ENCODE measurements at places on chromosomes 3 and 15.

DNA sequence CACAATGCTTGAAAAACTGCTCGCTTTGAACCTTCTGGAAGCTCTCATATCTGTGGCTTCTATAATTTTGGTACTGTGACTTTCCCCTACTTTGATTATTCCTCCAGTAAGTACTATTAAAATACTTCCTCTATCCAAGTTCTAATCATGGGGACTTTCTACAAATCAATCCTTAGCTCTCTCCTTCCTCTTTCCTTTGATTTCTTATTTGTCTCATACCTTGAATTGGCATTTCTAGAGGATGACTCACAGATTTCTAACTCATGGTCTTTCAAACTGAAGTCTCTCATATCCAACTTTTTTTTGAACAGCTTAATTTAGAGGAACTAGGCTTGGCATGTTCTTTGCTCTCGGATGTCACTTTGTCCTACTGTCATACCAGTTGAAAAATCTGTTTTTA is 241.8 kb downstream of the TBC1D5 start:
- no peak for DNase-seq

DNA sequence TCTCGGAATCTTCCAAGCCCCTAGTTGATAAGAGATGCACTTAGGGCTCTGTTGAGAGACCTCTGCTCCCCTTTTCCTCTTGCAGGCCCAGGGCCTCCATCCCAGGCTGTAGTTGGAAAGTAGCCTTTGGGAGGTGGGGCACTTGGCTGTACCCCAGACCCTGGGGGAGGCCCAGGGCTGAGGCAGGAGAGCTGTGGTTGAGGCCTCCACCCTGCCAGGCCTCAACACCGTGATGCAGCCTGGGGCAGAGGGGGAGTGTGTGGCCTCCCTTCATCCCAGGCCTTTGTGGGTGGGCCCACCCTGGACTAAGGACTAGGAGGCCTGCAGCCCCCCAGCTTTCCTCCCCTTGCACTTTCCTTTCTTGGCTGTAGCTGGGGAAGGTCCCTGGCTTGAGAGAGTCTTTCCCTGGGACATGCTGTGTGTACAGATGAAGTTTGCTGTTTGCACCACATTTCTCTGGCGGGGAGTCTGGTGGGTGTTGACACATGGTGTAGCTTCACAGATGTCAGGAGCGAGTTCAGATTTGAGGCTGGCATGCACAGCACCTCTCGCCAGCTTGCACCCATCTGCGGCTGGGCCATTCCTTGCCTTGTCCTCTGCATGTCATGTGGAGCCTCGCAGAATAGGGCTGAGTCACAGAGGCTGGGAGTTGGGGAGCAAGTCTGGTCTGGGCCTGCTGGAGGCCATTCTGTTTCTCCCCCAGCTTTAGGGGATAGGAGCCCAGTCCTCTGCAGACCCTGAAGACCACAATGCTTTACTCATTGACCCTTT is 13.7 kb downstream of the PLEKHO2 start:
- DNase-seq = no peak

GRCh38 chr15:90872486-90873184 is 4.2 kb downstream of the FURIN start:
- DNase-seq = no peak

DNA sequence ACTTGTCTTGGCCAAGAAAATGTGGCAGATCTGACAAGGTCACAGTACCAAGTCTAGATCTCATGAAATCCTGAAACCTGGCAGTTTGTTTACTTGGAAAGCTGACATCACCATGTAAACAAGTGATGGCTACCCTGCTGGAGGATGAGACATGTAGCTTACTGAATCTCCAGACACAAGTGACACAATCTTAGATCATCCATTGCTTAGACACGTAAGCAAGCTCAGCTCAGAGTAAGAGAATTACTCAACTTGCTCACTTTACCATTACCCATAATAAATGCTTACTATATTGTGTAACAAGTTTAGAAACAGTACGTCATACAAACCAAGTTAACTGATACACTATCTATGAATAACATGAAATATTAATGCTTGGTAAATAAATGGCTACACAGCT is 263.8 kb downstream of the TBC1D5 start:
- no peak for DNase-seq

DNA sequence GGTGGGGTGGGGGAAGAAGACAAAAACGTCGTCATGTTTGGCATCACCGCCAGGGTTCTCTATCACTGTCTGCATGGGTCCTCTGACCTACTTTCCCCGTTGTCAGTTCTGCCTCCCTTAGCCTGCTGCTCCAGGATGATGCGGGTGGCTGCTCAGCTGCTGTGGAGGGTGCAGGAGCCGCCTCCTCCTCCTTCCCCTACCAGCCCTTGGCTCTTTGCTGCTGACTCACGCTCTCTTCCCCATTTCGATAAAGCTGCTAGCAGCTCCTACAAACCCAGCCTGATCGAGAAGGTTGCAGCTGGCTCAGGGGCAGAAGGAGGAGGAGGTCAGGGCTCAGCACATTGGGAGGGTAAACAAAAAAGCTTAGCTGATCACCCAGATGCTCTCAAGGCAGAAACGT is 49.5 kb upstream of the SEC13 start:
- DNase-seq = no peak

- DNase-seq = no peak
These were observed 81.7 kb downstream of the RYR3 start for GRCh38 chr15:33392453-33392852.

GRCh38 chr15:90807786-90808086 is 60.7 kb upstream of the FURIN start:
- no peak for DNase-seq

DNA sequence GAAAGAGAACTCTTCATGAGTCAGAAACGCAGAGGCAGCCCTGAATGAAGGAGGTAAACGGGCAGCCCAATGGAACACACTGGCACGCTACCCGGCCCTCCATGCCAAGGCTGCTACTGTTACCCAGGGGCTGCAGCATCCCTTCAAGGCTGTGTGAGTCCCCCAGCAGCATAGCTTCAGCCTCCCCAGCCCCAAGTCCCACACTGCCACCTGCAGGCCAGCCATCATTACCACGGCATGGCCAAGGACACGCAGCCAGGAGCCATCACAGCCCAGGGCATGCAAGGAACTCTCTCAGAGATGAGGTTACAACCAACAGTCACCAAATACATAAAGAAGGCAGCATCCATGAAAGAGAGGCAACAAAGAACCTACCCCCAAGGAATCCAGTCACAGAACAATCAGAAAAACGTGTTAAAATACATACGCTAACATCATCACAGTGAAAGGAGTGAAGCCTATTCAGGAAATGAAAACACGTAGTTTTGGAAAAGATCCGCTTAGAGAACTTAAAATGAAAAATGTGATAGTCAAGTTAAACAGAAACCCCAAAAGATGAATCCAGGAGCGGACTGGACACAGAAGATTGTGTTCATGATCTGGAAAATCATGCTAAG is 22.4 kb downstream of the PLA2G4F start:
- peak; percentile 13 for DNase-seq

DNA sequence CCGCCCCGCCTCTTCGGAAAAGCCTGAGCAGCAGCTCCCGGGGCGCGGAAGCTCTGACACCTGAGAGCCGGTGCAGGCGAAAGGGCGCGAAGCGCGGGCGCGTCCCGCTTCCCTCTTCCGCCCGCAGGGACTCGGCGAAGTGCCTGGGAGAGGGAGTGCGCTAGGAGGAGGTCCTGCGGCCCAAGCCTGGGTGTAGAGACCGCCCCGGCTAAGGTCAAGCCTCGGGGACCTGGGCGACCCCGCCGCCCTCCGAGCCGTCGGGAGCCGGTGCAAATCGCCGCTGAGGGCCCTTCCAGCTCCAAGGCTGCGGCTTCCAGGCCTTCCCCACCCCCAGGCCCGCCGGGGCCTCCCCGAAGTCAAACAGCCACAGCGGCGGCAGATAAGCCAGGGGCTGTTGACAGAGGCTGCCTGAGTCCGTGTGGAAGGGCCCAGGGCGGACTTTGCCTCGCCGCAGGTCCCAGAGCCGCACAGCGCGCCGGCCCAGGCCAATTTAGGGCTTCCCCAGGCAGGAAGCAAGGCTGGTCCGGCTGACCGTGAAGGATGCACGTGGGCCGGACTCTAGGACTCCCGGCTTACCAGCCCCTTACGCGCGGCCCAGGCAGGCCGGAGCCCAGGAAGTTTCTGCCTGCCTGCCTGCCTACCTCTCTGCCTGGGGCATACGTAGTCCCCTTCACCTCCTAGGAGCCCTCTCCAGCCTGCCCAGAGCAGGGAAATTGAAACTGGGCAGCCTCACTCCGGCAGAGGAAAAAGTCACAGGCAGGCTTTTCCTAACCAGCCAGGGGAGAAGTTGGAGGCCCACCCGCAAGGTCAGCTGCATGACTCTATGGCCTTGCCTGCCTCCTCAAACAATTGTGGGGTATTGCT is 2.3 kb downstream of the ITPKA start:
- no peak for DNase-seq

DNA sequence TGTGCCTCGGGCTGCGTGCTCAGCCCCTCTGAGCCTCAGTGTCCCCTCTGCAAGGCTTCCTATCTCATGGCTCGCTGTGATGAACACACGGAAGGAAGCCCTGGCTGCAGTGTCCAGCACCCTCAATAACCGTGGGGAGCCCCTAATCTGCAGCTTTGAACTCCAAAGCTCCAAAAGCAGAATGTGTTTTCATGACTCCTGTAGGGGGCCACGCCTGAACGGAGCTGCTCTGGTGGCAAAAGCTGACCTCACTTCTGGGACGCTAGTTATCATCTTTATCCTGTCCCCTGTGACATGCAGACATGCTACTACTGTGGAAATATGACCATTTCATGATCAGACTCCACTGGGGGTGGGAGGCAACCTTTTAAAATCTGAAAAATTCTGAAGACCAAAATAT is 98.8 kb downstream of the SEC22A start:
- DNase-seq = no peak

- no peak for DNase-seq
These were observed 279.1 kb upstream of the IGF1R start for GRCh38 chr15:98369081-98369716.

GRCh38 chr3:128994173-128994512 is 267 bp upstream of the CFAP92 start:
- no peak for DNase-seq

GRCh38 chr15:98142572-98142971 is 182.1 kb downstream of the ARRDC4 start:
- DNase-seq = no peak

DNA sequence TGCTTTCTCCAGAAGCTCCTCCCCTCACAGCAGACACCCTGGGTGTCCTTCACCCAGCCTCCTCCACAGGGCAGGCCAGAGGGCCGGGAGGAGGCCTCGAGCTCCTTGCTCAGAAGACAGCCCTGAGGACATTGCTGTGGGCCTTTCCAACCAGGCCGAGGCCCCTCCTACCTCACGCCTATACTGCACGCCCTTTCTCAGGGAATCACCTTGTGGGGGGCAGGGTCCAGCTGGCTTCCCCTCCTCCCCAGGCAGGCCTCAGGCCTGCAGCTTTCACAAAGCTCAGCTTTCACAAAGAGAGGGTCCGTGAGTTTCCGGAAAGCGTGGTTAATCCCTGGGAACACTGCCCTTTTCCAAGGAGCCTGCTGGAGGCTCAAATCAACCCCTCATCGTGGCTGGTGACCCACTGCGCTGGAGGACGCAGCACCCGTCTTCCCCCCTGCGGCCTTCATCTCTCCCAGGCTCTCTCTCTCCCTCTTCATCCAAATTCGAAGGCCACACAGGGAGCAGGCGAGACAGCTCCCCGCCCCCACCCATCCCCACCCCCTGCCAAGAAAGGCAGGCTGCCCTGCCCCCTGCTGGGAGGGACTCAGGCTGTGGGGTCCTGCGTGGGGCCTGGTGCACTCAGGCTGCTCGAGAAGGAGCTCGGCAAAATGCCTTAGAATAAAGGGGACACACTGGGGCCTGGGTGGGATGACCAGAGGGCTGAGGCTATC is 79.4 kb downstream of the OCA2 start:
- DNase-seq = no peak

DNA sequence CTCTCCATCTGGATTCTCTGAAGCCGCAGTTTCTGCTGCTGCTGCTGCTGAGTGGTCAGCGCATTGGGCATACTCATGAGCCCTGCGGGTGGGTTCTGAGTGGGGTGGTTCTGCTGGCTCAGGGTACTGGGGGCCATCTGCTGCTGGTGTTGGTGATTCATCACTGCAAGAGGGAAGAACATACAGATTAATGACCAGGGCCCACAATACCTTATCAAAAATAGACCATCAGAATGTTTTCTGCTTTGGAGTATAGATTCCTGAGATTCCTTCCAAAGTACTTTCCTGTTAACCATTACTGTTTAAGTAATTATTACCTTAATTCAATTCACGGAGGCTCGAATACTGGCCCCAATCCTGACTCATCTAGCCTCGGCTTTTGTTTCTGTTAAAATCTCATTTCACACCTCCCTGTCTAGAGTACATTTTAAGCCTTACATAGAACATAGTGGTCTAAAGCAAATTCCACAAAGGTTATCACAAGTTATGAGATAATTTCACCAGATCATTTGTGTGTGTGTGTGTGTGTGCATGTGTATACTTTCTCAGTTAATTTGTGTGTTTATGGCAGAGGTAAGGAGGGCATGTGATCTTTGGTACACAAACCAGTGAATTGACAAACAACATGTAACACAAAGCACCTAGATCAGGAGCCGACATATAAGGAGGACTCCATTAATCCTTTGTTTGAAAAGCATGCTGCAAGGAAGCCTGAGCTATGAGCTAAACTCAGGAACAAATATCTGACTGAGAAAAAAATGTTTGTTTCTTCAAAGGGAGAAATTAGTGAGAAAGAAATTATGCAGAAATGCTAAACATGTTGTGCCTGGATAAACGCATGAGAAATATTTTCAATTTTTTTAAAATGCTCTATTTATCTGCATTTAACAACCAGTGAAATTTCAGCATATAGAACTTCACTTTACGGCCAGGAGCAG is 68.1 kb downstream of the TM4SF4 start:
- DNase-seq = no peak

DNA sequence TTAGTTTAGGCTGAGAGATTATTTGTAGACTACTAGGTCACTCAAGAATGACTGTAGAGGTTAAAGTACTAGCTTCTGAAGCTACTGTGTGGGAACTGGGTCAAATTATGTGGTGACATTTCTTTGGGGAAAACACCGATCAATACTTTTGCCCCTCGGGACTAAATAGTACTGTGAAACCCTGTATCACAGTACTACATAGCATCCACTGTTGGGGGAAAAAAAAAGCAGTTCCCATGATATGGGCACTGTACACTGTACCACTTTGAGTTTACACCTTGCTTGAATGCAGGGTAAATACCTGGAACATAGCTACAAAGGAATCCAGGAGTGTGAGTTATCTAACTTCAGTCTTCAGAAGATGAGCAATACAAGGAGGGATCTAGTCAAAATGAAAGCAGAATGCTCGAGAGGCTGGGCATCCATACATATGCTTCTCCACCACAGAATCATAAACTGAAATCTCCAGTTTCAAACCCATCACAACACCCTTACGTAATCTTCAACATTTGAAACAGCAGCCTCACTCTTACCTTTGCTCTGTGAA is 311.4 kb downstream of the UNC13C start:
- DNase-seq = no peak

- no peak for DNase-seq
These were observed 25.5 kb upstream of the HES1 start for GRCh38 chr3:194110483-194110882.

DNA sequence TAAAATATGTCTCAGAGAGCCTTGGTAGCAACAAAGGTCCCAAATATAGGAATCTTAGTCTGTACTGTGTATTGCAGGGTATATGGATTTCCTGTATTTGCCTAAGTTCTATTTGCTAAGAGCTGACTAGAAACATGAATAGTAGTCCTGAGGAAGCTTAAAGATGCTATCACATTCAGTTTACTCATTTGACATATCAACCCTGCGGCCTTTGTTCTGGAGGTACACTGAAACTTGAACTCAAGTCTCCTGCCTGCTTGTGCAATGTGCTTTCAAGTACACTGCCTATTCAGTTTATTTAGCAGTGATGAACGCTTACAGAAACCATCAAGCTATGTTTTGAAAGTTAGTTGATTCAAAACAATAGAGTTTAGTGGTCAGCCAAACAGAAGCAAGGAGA is 21.1 kb downstream of the IL1RAP start:
- DNase-seq = no peak

- DNase-seq = no peak
These were observed 760.1 kb upstream of the NECTIN3 start for GRCh38 chr3:110311541-110311940.
